ENCODE measurements at places on chromosomes 11 and 22. TPM values are rescaled to one million over a fixed set of nuclear protein-coding genes. Genes with fewer than 3 reads are reported as not detected.

GRCh38 chr11:27693398-27693797 is 6.9 kb downstream of the BDNF start:
- peaks cover 14% of the 10 kb centered on the region for H3K27me3 ChIP-seq
- no peak overlapping the region for H3K4me3 ChIP-seq
- no peaks in the 10 kb centered on the region for H3K36me3 ChIP-seq
- no peak overlapping the region for H3K27ac ChIP-seq

The OR52H1 gene
- not detected for total RNA-seq

GRCh38 chr11:16610213-16610737 is 128.2 kb upstream of the C11orf58 start:
- no peak overlapping the region for H3K27ac ChIP-seq
- H3K27me3 ChIP-seq: peaks cover 56% of the 10 kb centered on the region
- no peak for DNase-seq
- H3K36me3 ChIP-seq: peaks cover 6% of the 10 kb centered on the region

DNA sequence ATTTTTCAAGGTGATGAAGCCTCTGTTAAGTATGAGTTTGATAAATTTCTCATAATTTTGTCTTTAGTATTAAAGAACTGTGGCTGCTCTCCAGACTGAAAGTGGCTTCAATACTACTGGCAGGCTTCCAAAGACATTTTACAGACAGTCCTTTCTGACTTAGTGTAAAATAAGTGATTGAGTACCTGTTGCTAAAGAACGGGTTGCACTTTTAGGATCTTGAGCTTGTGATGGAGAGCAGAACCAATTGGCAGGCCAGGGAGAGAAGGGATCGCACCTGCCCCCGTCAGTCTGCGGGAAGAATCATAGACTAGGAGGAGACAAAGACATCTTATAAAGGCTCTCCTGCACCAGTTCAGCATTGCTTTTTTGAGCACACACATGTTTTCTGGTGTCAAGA is 4.4 kb downstream of the NCAM1 start:
- no peaks in the 10 kb centered on the region for H3K36me3 ChIP-seq
- peaks cover 53% of the 10 kb centered on the region for H3K27me3 ChIP-seq
- no peak overlapping the region for H3K4me3 ChIP-seq
- H3K4me1 ChIP-seq: peaks cover 12% of the 10 kb centered on the region
- DNase-seq: no peak

DNA sequence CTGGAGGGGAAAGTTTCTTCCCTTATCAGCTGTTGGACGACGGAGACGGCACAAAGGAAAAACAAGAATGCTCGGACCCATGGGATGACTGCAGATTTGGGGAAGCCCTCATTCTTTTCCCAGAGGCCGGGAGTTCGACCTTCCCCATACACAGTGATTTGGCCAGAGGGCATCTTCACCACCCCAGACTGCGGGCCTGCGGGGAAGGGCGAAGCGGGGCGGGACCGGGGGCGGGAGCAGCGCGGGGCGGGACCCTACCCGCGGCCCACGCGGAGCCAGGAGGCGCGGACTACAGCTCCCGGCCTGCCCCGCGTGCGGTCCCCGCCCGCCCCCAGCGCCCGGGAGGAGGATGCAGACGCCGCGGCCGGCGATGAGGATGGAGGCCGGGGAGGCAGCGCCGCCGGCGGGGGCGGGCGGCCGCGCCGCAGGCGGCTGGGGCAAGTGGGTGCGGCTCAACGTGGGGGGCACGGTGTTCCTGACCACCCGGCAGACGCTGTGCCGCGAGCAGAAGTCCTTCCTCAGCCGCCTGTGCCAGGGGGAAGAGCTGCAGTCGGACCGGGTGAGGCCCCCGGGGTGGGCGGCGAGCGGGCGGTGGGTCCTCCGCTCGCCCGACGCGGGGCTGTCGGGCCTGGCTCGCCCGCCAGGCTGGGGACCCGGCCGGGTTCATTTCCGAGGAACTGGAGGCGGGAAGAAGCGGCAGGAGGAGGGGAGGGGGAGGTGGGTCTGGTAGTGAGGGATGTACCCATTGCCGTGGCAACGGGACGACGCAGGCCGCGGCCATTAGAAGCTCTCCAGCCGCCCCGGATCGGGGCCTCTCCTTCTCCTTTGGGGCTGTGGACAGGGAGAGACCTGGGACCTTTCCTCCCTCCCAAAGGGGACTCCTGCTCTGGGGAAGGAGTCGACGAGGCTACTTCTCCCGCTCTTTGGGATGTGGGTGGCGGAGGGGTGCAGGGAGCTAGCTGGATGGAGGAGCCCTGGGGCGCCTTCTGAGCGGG is at the start of gene KCTD17:
Gene KCTD17 (plus strand): TSS at position 352 of the 995 bp plus-strand sequence. CDS start 19 bp downstream, at position 371.
- peaks cover 12% of the 10 kb centered on the region for H3K4me1 ChIP-seq
- H3K27me3 ChIP-seq: no peaks in the 10 kb centered on the region
- H3K4me3 ChIP-seq: peak within 1 kb of the TSS; percentile 90
- H3K27ac ChIP-seq: peak within 1 kb of the TSS; percentile 78

GRCh38 chr11:119315131-119316015 is 1.6 kb downstream of the MCAM start:
- peak overlapping the region; percentile 72 for H3K4me3 ChIP-seq
- peaks cover 17% of the 10 kb centered on the region for H3K4me1 ChIP-seq
- peaks cover 30% of the 10 kb centered on the region for H3K27me3 ChIP-seq
- H3K36me3 ChIP-seq: no peaks in the 10 kb centered on the region
- peak overlapping the region; percentile 29 for H3K27ac ChIP-seq

The MB gene
- 2.7 TPM for total RNA-seq

GRCh38 chr22:31436132-31436531 is 36.7 kb downstream of the DRG1 start:
- no peak for DNase-seq
- H3K27ac ChIP-seq: no peak overlapping the region
- peaks cover 79% of the 10 kb centered on the region for H3K36me3 ChIP-seq
- no peak overlapping the region for H3K4me3 ChIP-seq
- H3K4me1 ChIP-seq: peaks cover 3% of the 10 kb centered on the region

GRCh38 chr11:109644152-109644551 is 222.2 kb downstream of the C11orf87 start:
- H3K4me3 ChIP-seq: no peak overlapping the region
- no peak for DNase-seq
- H3K36me3 ChIP-seq: no peaks in the 10 kb centered on the region
- H3K4me1 ChIP-seq: no peaks in the 10 kb centered on the region
- H3K27me3 ChIP-seq: no peaks in the 10 kb centered on the region

DNA sequence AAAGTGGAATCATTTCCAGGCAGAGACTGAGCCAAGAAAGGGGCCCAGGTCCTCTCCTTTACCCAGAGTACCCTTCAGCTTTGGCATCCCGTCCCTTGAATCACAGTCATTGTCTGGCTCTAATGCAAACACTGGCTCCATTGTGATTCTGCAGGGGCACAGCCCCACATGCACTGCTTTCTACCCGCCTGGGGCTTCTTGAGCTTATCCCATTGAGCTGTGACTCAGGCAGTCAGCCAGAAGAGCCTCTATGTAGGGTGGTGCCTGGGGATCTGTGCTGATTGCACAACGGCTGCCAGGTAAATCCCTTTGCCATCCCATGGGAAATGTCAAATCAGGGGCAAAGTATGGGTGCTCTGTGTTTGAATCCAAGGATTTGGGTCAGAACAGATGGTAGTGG is 88.9 kb downstream of the RASSF10 start:
- H3K4me3 ChIP-seq: no peak overlapping the region
- no peak overlapping the region for H3K27ac ChIP-seq
- DNase-seq: no peak
- H3K4me1 ChIP-seq: no peaks in the 10 kb centered on the region
- no peaks in the 10 kb centered on the region for H3K36me3 ChIP-seq

- no peaks in the 10 kb centered on the region for H3K36me3 ChIP-seq
- DNase-seq: no peak
- H3K27ac ChIP-seq: no peak overlapping the region
- H3K27me3 ChIP-seq: peaks cover 17% of the 10 kb centered on the region
- no peak overlapping the region for H3K4me3 ChIP-seq
- no peaks in the 10 kb centered on the region for H3K4me1 ChIP-seq
Measured at GRCh38 chr11:102685754-102686153, 19.8 kb downstream of the MMP27 start.

GRCh38 chr22:24177045-24177444 is 4.2 kb upstream of the SUSD2 start:
- no peak for DNase-seq
- no peaks in the 10 kb centered on the region for H3K4me1 ChIP-seq
- H3K36me3 ChIP-seq: peaks cover 13% of the 10 kb centered on the region
- no peak overlapping the region for H3K4me3 ChIP-seq
- H3K27ac ChIP-seq: no peak overlapping the region

DNA sequence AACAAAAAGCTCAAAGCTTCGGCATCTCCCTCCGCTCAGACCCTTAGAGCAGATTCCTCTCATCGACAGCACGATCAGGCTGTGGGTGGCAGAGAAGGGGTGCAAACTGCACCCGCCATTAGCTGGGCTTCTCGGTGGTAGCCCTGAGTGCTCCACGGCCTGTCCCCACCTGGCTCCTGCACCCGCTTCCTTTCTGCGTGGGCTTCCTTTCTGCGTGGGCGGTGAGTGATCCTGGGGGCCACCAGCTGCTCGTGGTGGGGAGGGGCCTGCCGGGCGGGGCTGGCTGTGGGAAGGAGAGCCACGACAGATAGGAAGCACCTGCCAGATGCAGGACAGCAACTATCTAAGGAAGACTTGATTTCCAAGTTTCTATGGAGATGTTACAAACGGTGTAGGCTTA is 55.0 kb downstream of the BRD1 start:
- H3K4me3 ChIP-seq: no peak overlapping the region
- H3K27me3 ChIP-seq: no peaks in the 10 kb centered on the region
- H3K4me1 ChIP-seq: peaks cover 7% of the 10 kb centered on the region

DNA sequence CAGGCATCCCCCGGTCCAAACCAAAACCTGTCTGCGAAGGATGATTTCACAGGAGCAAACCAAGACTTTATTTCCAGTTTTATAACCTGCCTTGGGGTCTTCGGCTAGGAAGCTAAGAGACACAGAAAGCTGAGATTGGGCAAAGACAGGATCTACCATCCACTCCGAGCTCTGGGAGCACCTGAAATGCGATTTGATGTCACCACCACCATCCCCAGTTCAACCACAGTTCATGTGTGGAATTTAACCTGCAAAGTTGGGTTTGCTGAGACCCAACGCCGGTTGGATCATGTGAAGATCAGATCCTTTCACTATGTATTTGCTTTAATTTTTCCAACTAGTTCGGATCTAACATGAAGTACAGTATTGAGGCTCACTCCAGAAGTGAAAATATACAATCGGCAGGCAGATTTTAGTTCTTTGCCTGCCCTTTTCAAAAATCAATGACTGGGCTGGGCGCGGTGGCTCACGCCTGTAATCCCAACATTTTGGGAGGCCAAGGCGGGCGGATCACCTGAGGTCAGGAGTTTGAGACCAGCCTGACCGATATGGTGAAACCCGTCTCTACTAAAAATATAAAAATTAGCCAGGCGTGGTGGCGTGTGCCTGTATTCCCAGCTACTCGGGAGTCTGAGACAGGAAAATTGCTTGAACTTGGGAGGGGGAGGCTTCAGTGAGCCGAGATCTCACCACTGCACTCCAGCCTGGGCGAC is 1.4 kb upstream of the C11orf24 start:
- H3K4me3 ChIP-seq: peak overlapping the region; percentile 94
- H3K27ac ChIP-seq: no peak overlapping the region
- peaks cover 26% of the 10 kb centered on the region for H3K4me1 ChIP-seq
- H3K36me3 ChIP-seq: no peaks in the 10 kb centered on the region
- no peaks in the 10 kb centered on the region for H3K27me3 ChIP-seq
- DNase-seq: no peak

- DNase-seq: no peak
- no peaks in the 10 kb centered on the region for H3K27me3 ChIP-seq
Measured at GRCh38 chr22:19060356-19061009, 61.7 kb downstream of the DGCR2 start.

GRCh38 chr11:65611758-65612603 is 2.0 kb downstream of the MAP3K11 start:
- peaks cover 48% of the 10 kb centered on the region for H3K4me1 ChIP-seq
- peak overlapping the region; percentile 97 for H3K4me3 ChIP-seq
- no peak for DNase-seq
- H3K27me3 ChIP-seq: peaks cover 3% of the 10 kb centered on the region

- peaks cover 6% of the 10 kb centered on the region for H3K27me3 ChIP-seq
- no peaks in the 10 kb centered on the region for H3K36me3 ChIP-seq
- no peak overlapping the region for H3K27ac ChIP-seq
- H3K4me3 ChIP-seq: no peak overlapping the region
- no peaks in the 10 kb centered on the region for H3K4me1 ChIP-seq
- no peak for DNase-seq
Measured at GRCh38 chr11:78831571-78831970, 256.9 kb upstream of the NARS2 start.

The KCNQ1 gene
- total RNA-seq: 6.4 TPM

- no peaks in the 10 kb centered on the region for H3K4me1 ChIP-seq
- no peak for DNase-seq
- H3K36me3 ChIP-seq: no peaks in the 10 kb centered on the region
- H3K27ac ChIP-seq: no peak overlapping the region
Measured at GRCh38 chr11:24513479-24514218, 16.8 kb downstream of the LUZP2 start.

DNA sequence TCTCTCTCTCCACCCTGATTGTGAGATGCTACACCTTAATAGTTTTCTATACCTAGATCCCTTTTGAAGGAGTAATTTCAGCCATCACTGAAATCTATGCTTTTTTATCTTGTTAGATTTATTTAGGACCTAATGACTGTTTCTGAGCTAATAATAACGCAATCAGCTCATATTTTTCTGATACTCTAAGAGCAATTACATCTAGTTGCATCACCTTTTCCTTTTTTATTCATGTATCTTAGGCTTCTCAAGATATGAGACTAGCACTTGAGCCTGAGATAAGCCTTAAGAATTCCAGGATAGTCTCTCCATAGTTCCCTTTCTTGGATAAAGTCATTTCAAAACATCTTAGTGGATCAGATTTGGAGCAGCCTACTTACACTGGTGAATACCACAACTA is 25.1 kb upstream of the CAVIN3 start:
- H3K4me3 ChIP-seq: no peak overlapping the region
- peaks cover 2% of the 10 kb centered on the region for H3K27me3 ChIP-seq
- no peak overlapping the region for H3K27ac ChIP-seq
- H3K4me1 ChIP-seq: no peaks in the 10 kb centered on the region
- DNase-seq: no peak

DNA sequence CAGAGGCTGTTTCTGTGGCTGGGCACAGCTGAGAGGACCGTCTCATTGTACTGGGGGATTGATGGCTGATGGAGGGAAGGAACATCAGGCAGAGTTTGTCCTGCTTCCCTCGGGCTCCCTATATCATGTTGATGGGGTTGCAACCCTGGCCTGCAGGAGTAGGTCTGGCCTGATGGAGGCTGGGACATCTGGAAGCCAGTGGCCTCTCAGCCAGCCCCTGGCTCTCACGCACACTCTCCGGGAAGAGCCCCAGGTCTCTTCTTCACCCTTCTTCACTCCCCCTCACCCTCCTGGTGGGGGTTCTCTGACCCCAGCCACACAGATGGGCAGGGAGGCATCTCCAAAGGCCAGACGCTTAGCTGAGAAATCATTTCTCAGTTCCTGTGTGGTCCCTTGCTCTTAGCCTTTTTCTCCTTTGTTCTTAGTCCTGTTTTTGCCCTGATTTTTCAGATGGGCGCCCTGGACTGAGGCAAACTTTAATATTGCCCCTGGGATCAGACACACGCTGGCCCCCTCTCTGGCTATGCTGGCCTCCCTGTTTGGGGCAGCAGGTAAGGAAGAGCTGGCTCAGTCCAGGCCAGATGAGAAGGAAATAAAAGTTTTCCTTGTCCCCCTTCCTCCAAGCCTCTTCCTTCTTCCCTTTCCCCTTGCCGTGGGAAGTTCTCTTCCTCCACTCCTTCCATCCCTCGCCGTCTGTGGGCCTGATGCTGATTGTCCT is 13.9 kb upstream of the ANO1 start:
- no peaks in the 10 kb centered on the region for H3K4me1 ChIP-seq
- no peak for DNase-seq
- no peak overlapping the region for H3K4me3 ChIP-seq
- H3K27me3 ChIP-seq: peaks cover 7% of the 10 kb centered on the region
- no peak overlapping the region for H3K27ac ChIP-seq

GRCh38 chr11:46541593-46542371 is 52.0 kb downstream of the AMBRA1 start:
- H3K27me3 ChIP-seq: no peaks in the 10 kb centered on the region
- no peak overlapping the region for H3K4me3 ChIP-seq
- H3K36me3 ChIP-seq: peaks cover 39% of the 10 kb centered on the region
- peaks cover 5% of the 10 kb centered on the region for H3K4me1 ChIP-seq
- DNase-seq: no peak

All from activated CD4-positive, alpha-beta T cell treated with anti-CD3 and anti-CD28 coated beads, Interleukin-2, amount 10 ng/mL, durations not matched to agents 24 days and 14 days (primary cell).